ENCODE measurements at places on chromosomes 5 and 9.

GRCh38 chr9:2082772-2083171 lies 67.6 kb downstream of the SMARCA2 start:
- H3K4me1 ChIP-seq = peaks cover 10% of the 10 kb centered on the region
- DNase-seq = no peak
- H3K27me3 ChIP-seq = no peaks in the 10 kb centered on the region
- H3K27ac ChIP-seq = no peak overlapping the region
- no peak overlapping the region for H3K4me3 ChIP-seq
- H3K36me3 ChIP-seq = peaks cover 81% of the 10 kb centered on the region

- H3K27ac ChIP-seq = no peak overlapping the region
- H3K36me3 ChIP-seq = peaks cover 11% of the 10 kb centered on the region
- no peak overlapping the region for H3K4me3 ChIP-seq
- H3K4me1 ChIP-seq = no peaks in the 10 kb centered on the region
- DNase-seq = no peak
- H3K27me3 ChIP-seq = no peaks in the 10 kb centered on the region
These were observed 250.0 kb downstream of the NR3C1 start for GRCh38 chr5:143153332-143154119.

- peaks cover 1% of the 10 kb centered on the region for H3K36me3 ChIP-seq
- peaks cover 4% of the 10 kb centered on the region for H3K4me1 ChIP-seq
- H3K4me3 ChIP-seq = no peak overlapping the region
- H3K27ac ChIP-seq = no peak overlapping the region
These were observed 55.8 kb downstream of the PDE8B start for GRCh38 chr5:77266291-77266690.

DNA sequence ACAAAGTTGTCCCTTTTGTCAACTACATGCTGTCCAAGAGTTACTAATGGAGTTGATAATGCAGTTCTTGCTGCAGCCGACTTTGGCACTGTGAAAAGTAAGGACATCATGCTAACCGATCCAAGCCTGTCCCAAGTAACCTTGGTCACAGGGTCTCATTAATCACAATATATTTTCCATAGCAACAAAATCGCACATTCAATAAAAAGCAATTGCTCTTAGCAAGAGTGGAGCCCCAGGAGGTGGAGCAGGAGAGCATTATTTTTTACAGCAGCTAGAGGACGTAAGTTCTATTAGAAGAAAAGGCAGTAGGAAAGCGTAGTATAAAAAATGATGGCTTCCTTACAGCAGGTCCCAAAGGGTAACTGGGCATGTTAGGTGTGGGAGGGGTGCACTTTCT lies 570.3 kb downstream of the EBF1 start:
- no peak for DNase-seq
- H3K27me3 ChIP-seq = no peaks in the 10 kb centered on the region
- no peak overlapping the region for H3K4me3 ChIP-seq
- no peak overlapping the region for H3K27ac ChIP-seq

Data from activated CD4-positive, alpha-beta T cell treated with anti-CD3 and anti-CD28 coated beads, Interleukin-2, amount 10 ng/mL, durations not matched to agents 7 days and 5 days (primary cell).